Thymus (tissue), 14 donors: ENCODE measurements at places on chromosomes 6 and 20.
A peak's percentile ranks its signal among the peaks of the same experiment; 100 is the strongest.

DNA sequence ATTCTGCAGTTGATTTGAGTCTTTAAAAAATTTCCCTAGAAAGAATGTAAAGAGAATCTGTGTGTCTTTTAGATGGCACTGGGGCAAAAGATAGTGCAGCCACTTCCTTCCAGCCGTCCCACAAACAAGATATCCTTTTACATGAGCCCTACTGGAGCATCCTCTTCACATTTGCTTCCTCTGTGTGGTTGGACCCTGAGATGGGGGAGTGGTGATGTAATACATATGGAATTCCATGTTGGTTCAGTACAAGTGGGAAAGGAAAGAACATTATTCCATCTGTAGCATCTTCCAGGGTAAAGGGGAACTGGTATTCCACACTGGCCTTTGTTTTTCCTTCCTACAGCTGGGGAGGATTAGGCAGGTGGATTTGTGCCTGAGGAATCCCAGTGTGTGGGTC, 78.9 kb upstream of the ISM1 start:
- no peak for DNase-seq

GRCh38 chr20:6495907-6496306, 271.6 kb upstream of the BMP2 start:
- DNase-seq: no peak

DNA sequence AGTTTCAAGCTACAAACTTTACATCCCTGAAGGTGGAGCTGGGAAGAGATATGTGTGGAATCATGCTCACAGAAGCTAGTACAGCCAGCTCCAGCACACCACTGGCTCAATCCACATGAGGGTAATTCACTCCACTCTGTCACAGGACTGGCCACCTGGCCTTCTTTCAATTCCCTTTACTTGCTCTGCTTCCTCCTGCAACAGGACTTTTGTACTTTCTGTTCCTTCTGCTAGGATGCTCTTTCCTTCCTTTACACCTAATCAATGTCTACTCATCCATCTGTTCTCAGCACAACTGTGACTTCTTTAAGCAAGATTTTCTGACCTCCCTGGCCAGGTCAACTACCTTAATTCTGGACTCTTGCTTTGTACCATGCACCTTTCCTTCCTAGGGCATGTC, 39.4 kb upstream of the MYB start:
- DNase-seq: no peak

DNA sequence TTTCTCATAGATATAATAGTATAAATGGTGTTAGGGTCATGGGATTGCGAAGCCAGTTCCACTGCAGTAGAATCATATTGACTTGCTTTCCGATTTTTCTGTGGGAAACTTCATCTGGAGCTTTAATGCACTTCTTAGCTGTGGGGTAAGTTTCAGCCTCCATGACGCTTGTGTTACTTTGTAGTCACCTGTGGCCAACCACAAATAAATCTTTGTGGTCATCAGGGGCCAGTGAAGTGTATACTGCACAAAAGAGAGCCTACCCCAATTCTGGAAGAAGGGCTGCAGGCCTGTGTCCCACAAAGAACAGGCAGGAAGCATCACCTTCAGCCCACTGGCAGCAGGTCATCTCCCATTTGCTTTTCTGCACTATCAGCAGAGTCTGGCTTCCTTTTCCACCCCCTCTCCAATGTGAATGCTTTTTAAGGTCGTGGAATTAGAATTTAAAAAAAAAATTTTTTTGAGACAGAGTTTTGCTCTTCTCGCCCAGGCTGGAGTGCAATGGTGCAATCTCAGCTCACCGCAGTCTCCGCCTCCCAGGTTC, 32.0 kb downstream of the MTHFD1L start:
- no peak for DNase-seq

GRCh38 chr6:79928478-79928998, 18.8 kb downstream of the ELOVL4 start:
- no peak for DNase-seq

- no peak for DNase-seq
These were observed 368.9 kb downstream of the UTRN start for GRCh38 chr6:144653885-144654505.

GRCh38 chr6:134921721-134922261, 28.1 kb downstream of the ALDH8A1 start:
- no peak for DNase-seq

DNA sequence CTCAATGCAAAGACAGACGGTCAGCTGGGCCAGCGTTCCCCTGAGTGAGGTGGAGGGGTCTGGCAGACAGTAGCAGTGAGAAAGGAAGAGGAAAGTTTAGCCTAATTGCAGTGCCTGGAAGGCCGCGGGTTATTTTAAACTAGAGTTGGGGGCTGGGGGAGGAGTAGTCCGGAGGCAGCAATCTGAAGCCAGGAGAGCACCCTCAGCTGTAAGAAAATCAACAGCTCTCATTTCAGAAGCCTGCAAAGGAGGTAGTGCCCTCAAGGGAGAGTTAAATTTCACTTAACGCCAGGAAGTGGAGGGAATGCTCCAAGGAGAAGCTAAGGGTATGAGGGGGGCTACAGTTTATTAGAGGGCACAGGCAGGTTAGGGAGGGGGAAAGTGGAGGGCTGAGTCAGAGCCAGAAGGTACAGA, 26.9 kb downstream of the RING1 start:
- DNase-seq: no peak

- DNase-seq: no peak
These were observed 61.8 kb downstream of the GCNT2 start for GRCh38 chr6:10582774-10583508.

DNA sequence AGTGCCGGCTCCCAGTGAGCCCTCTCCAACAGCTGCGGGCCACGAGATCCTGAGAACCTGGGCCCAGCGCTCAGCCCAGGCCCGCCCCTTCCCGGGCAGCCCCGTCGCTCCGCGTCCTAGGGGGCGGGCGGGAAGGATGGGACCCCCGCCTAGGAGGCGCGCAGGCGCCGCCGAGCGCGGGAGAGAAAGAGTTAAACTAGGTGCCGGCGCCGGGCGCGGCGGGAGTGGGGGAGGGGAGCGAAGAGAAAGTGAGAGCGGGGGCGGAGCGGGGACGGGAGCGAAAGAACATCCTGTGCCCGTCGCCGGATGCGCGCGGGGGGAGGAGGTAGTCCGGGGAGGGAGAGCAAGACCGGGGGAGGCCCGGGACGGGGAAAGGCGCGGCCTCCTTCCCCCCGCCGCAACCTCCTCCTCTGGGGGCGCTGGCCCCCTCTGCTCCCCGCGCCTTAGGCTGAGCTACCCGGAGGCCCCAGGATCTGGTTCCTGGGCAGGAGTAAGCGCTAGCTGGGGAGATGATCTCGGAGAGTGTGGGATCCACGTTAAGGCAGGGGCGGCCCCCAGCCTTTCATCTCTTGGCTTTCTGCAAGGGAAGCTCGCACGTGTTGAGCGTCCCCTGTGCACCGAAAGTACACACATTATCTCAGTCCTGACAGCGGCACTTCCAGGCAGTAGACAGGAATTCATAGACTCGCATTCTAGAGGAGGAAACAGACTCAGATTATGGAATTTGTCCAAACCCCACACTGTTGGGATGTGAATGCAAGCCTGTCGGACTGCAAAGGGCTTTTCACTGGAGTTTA, 4.9 kb upstream of the ARMC12 start:
- DNase-seq: peak; percentile 98

- DNase-seq: no peak
These were observed 261.0 kb upstream of the RIN2 start for GRCh38 chr20:19497064-19497463.

DNA sequence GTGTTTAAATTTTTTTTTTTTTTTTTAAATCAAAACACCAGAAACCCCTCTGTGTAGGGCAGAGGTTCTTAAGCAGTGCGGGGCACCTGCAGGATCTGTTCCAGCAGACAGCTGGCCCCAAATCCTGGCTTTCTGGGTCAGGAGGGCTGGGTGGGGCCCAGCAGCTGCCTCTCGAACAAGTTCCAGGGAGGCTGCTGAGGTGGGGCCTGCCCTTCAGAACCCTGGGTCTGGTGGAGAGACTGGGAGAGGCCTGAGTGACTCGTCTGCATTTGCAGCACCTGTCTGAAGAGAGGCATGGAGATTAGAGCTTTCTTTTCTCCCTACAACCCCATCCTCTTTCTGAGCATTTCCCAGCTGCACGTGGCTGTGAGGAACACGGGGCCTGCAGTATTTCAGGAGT, 8.4 kb downstream of the PSMG4 start:
- DNase-seq: no peak

- DNase-seq: no peak
These were observed 4.2 kb downstream of the GMEB2 start for GRCh38 chr20:63622732-63623131.

GRCh38 chr6:14925025-14925698, 320.7 kb upstream of the JARID2 start:
- DNase-seq: no peak

GRCh38 chr6:53794137-53794719, 577 bp upstream of the LRRC1 start:
- DNase-seq: peak; percentile 86

DNA sequence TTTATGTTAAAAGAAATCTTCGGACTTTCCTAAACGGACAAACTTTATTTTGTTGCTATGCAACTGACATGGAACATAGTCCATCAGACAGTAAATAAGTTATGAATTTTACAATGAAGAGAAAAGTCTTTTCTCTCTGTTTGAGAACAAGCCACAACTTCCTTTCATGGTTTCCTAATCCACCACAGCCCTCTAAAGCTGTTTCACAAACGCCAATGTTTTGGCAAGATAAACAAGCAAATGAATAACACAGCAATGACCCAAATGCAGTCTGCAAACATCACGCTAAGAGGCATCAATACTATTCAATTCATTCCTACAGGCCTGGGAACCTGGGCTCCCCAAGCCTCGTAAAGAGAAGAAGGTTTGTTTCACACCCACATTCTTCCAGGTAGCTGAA, 60.4 kb downstream of the HAO1 start:
- no peak for DNase-seq

GRCh38 chr6:75748003-75748742, 866 bp upstream of the MYO6 start:
- no peak for DNase-seq

GRCh38 chr20:19944772-19945459, 72.2 kb upstream of the NAA20 start:
- DNase-seq: no peak

DNA sequence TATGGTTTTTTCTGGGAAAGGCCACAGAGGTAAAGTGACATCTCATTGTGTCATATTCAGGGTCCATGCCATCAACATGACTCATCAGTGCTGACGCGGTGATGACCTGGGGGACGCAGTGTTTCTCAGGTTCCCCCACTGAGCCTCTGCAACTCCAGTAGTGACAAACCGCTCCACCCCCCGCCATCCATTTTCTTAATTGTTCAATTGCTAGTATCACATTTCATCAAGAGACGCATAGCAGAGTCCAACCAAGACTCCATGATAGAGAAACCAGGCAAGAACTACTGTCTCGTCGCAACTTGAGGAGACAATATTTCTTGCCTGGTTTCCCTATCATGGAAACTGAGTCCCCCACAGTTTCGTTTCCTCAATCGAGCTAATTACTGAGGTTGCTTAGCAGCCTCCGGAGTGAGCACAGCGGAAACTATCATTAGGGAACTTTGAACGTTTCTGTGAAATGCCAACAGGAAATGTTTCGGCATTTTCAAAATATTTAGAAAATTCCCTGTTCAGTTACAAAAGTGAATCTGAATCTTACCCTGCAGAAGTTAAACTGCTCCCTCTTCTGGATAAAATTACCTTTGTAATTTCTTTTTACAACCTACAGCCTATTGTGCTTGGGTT, 12.2 kb upstream of the SERPINB1 start:
- DNase-seq: no peak

GRCh38 chr6:111603685-111604084, 2.0 kb downstream of the TRAF3IP2 start:
- DNase-seq: no peak
